SJCRH30 (cell line): ENCODE measurements at places on chromosomes 6 and 20.

- H3K27me3 ChIP-seq = no peaks in the 10 kb centered on the region
- H3K4me3 ChIP-seq = no peak overlapping the region
- H3K27ac ChIP-seq = no peak overlapping the region
- peaks cover 4% of the 10 kb centered on the region; the same call in 1 of the 2 replicates for H3K4me1 ChIP-seq
- no peaks in the 10 kb centered on the region for H3K36me3 ChIP-seq
These were observed 343.5 kb downstream of the NRN1 start for GRCh38 chr6:5663259-5663658.

DNA sequence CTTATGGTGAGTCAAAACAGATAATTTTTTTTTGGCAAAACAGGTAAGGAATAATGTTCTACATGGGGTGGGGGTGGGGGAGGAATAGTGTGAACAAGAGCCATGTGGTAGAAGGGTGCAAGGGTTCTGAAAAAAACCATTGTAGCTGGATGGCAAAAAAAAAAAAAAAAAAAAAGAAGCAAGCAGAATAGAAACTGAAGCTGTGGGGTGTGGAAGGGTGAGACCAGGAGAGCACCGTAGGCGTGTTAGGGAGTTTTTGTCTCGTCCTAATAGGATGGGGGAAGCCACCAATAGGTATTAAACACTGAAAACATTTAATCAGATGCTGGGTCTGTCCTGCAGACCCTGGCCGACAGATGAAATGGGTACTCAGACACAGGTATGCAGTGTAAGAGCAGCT is 110.1 kb downstream of the ADTRP start:
- H3K4me1 ChIP-seq = no peaks in the 10 kb centered on the region
- H3K27me3 ChIP-seq = no peaks in the 10 kb centered on the region
- no peak for DNase-seq
- H3K4me3 ChIP-seq = no peak overlapping the region
- H3K27ac ChIP-seq = no peak overlapping the region
- no peaks in the 10 kb centered on the region for H3K36me3 ChIP-seq

- DNase-seq = peak; percentile 33
- no peaks in the 10 kb centered on the region for H3K27me3 ChIP-seq
- H3K4me3 ChIP-seq = peak overlapping the region; percentile 31
- H3K27ac ChIP-seq = peak overlapping the region; percentile 3; the same call in 1 of the 2 replicates
These were observed 420.4 kb upstream of the OPRM1 start for GRCh38 chr6:153618371-153619322.

DNA sequence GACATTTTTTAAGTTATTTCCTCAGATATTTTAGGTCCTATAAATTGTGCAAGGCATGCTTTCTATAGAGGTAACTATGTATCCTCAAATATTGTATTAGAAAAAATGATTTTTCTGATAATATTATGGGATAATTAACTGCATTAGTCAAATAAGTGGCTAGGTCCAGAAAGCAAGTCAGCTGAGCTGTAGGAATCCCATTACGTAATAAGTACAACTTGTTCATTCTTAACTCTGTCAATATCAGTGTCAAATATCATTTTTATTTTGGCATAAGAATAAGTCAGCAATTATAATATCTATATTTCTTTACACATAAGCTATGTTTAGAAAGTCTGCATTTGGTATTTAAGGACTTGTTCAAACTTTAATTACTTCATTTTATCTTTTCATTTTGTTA is 830.9 kb upstream of the GJE1 start:
- H3K4me3 ChIP-seq = no peak overlapping the region
- no peaks in the 10 kb centered on the region for H3K27me3 ChIP-seq
- no peaks in the 10 kb centered on the region for H3K36me3 ChIP-seq
- H3K27ac ChIP-seq = no peak overlapping the region
- no peaks in the 10 kb centered on the region for H3K4me1 ChIP-seq

- H3K27me3 ChIP-seq = no peaks in the 10 kb centered on the region
- no peak overlapping the region for H3K4me3 ChIP-seq
- no peaks in the 10 kb centered on the region for H3K36me3 ChIP-seq
- DNase-seq = no peak
- no peaks in the 10 kb centered on the region; the same call in 1 of the 2 replicates for H3K4me1 ChIP-seq
These were observed 395.0 kb downstream of the TFAP2A start for GRCh38 chr6:10019851-10020250.

GRCh38 chr6:115540077-115540869 is 520.4 kb downstream of the FRK start:
- DNase-seq = no peak
- no peaks in the 10 kb centered on the region for H3K27me3 ChIP-seq
- no peaks in the 10 kb centered on the region for H3K36me3 ChIP-seq
- no peak overlapping the region for H3K4me3 ChIP-seq
- no peaks in the 10 kb centered on the region for H3K4me1 ChIP-seq
